Right cardiac atrium (tissue), 5 donors: ENCODE measurements at places on chromosomes 4 and X. TPM values are rescaled to one million over a fixed set of nuclear protein-coding genes. Genes with fewer than 3 reads are reported as not detected.

The CABS1 gene
- total RNA-seq: not detected

The RRH gene
- not detected for total RNA-seq

The TEX13B gene
- not detected for total RNA-seq

DNA sequence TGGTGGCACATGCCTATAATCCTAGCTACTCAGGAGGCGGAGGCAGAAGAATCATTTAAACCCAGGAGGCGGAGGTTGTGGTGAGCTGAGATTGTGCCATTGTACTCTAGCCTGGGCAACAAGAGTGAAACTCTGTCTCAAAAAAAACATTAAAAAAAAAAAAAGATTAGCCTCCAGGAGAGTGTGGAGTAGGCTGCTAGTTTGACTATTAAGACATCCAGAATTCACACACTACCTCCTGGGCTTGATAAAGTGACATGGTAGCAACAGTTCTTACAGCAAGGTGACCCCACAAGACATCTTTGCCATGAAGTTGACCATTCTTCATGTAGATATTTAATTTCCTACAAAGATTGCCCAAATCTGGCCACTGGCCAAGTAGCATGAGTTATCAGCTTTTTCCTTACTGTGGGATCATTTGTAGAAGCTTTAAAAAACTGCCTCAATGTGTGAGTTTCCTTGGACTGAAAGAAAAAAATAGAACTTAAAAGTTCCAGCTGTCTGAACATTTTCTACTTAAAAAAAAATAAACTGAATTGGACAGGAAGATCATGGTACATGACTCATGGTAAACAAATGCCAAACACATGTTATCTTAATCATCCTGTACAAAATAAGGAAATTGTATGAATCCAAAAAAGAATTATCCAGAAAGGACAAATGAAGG is 35.3 kb upstream of the SPRY1 start:
- DNase-seq: peak; percentile 49

DNA sequence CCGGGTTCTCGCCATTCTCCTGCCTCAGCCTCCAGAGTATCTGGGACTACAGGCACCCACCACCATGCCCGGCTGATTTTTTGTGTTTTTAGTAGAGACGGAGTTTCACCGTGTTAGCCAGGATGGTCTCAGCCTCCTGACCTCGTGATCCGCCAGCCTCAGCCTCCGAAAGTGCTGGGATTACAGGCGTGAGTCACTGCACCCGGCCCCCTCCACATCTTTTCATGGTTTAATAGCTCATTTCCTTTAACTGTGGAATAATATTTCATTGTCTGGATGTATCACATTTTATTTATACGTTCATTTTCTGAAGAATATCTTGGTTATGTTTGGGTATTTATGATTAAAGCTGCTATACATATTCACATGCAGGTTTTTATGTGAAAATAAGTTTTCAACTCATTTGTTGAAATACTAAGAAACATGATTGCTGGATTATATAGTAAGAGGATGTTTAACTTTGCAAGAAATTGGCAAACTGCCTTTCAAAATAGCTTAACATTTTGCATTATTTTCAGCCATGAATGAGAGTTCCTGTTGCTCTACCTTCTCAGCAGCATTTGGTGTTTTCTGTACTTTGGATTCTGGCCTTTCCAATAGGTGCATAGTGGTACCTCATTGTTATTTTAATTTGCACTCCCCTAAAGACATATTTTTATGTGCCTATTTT is 591.9 kb downstream of the TECRL start:
- no peak for DNase-seq

The LRRC66 gene
- total RNA-seq: 0.29 TPM

The C4orf36 gene
- total RNA-seq: 0.97 TPM

DNA sequence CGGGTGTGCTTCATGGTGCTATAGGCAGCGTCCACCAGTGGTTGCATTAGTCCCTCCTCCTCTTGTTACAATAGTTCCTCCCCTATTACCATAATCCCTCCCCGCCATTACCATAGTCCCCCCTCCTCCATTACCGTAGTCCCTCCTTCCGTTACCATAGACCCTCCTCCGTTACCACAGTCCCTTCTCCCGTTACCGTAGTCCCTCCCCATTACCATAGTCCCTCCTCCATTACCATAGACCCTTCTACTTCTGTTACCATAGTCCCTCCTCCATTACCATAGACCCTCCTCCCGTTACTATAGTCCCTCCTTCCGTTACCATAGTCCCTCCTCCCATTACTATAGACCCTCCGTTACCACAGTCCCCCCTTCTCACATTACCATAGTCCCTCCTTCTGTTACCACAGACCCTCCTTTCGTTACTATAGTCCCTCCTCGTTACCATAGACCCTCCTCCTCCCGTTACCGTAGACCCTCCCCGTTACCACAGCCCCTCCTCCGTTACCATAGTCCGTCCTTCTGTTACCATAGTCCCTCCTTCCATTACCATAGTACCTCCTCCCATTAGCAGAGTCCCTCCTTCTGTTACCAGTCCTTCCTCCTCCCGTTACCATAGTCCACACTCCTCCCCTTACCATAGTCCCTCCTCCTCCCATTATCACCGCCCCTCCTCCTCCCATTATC is 129.6 kb downstream of the DHRSX start:
- no peak for DNase-seq

GRCh38 chr4:102299354-102300107 is 45.8 kb downstream of the SLC39A8 start:
- DNase-seq: peak; percentile 51

DNA sequence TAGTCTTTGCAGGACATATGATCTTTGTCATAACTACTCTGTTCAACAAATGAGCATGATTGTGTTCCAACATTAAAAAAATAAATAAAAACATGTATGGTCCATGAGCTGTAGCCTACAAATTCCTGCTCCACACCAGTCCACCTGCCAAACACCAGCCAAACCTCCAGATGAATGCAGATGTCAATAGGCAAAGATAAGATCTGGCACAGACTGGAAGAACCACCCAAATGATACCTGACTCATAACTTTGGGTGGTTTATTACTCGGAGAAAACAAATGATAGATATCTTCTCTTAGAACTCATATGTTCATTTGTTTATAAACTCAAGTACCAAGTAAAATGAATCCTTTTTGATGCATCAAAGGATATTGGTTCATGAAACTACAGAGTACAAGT is 425.1 kb downstream of the GBA3 start:
- no peak for DNase-seq

The SPANXA1 gene
- total RNA-seq: not detected

GRCh38 chr4:2691952-2692435 is 64.1 kb downstream of the TNIP2 start:
- DNase-seq: no peak

DNA sequence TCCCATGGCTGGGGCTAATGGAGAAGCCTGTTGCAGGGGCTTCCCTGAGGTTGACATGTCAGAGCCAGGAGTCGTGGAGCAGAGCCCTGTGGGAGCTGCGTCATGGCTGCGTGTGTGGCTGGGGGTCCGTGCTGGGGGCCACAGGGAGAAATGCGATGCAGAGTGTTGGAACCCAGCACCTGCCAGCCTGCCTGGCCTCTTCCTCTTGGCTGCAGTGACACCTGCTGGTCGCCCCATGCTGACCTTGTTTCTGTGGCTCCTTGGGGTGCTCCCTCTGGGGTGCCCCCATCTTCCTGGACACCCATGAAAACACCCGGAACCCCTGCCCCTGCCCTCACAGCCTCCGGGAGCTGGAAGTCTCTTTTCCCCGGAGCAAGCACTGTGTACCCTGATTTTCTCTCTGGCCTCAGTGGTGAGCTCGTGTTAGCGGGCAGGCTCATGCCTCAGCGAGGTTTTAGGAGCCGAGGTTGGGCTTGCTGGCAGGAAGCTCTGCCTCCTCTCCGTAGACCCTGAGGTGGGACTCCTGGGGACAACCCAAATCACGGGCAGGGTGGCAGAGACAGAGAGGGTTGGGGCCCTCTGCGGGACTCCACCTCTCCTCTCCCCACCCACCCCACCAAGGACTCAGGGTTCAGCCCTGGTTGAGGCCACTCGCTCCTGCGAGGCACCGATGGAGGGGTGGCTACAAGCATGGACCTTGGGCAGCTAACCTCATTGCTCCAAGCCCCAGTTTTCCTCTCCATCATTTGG is 103.7 kb downstream of the SORCS2 start:
- DNase-seq: peak; percentile 44

GRCh38 chr4:142663828-142664227 is 182.3 kb downstream of the INPP4B start:
- no peak for DNase-seq

- no peak for DNase-seq
These were observed 102.9 kb upstream of the SLC34A2 start for GRCh38 chr4:25552580-25553271.

DNA sequence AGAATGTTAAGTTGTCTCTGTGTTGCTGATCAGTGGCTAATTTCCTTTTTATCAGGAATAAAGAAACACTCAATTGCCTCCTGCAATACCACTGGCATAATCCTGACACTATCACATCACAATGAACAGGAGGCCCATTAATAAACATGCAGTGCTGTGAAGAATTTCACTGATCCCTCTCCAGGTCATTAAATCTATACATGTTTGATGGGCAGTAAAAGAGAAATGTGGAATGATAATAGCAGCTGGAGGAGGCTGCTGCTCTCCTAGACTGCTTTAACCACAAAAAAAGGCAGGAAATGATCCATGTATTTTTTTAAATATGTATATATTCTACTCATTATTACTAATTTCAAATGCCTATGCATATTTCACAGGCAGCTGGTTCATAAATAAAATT is 202.1 kb downstream of the CENPC start:
- no peak for DNase-seq

The PPARGC1A gene
- total RNA-seq: 74.7 TPM

- DNase-seq: no peak
These were observed 308.8 kb downstream of the TEX13C start for GRCh38 chrX:125628435-125628834.

- DNase-seq: peak; percentile 22
These were observed 303.5 kb downstream of the SPRY1 start for GRCh38 chr4:123699880-123700771.

DNA sequence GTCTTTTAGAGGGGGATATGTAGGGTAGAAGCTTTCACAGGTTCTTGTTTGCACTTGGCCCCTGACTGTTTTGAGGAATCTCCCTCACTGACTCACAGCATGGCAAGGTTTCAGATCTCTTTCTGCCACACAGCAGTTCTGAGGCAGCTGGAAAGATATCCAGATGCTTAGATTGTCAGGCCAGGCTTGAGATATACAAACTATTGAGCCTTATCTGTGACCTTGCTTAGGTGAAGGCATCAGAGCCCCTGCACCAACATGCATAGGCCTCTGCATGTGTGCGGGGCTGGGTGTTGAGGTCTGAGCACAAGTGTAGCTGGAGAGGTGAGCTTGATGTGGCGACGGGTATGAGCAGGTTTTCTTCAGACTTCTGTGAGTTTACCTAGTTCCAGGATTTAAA is 80.9 kb upstream of the MSANTD1 start:
- DNase-seq: no peak

DNA sequence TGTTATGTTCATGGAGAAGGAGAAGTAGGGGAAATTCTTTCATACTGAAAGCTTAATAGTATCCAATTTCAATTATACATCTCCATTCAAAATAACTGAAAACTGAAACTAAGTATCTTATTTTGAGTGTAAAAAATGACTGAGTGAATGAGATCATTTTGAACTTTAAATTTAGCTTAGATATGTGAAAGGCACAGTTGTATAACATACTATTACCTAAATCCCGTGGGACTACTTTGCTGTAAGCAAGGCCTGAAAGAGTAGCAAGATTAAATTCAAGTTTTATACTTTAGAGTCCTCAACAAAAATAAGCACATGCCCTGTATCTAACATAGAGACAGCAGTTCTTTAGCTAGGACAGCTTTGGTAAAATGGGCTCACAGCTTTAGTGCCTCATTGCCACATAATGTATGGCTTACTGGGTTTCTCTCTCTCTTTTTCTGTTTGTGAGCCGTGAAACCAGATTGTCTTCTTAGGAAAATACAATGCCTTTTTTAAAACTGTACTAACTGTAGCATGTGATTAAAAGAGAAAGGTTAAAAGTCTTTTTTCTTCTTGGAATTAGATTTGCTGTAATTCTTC is 43.2 kb downstream of the GSTCD start:
- DNase-seq: no peak

DNA sequence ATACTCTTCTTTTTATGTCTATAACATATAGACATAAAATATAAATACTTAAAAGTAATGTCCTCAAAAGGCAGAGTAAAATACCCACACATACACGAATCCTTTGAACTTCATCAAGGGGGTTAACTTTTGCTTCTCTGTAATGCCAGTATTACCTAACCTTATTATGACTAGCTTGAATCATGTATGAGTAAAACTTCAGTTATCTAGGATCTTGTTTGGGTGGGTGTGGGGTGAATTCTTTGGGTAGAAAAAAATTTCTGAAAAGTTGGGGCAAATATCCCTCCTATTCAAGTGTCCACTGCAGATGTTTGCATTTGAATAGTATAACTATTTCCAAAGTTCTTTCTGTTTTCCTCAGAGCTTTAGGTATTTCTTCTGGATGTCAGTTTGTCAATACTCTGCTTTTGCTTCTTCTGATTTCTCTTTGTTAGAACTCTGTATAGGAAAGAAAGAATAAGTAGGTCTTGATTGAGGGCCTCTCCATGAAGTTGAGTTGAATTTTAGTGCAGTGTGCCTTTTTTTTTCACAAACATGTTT is 173.8 kb downstream of the ADGRL3 start:
- DNase-seq: no peak

DNA sequence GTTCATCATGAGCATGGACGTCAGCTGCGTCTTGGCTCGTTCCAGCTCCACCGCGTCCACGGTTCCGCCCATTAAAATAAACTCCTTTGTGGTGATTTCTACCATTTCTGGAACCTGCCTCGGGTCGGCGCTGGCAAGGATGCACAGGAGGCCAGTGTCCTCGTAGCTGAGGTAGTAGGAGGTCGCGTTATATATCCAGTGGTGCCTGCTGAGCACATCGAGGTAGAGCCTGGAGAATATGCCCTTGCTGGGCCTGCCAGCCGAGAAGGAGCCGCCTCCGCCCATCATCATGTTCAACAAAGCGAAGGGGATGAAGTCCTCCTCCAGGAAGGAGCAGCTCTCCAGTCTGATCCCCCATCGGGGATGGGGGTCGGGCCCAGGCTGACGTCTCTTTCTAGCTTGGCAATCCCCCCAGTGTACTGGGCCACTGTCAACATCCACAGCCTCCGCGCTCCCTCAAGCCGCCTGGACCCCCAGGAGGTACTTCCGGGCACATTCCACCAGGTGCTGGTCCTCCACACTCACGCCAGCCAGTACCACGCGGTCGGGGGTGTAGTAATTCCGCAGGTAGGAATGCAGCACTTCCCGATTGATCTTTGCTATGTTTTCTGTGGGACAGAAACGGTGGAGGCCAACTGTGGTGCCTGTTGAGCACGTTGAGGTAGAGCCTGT is 120.9 kb upstream of the GRID2 start:
- DNase-seq: peak; percentile 38

GRCh38 chrX:134895805-134896581 is 94.8 kb upstream of the SMIM10 start:
- no peak for DNase-seq

DNA sequence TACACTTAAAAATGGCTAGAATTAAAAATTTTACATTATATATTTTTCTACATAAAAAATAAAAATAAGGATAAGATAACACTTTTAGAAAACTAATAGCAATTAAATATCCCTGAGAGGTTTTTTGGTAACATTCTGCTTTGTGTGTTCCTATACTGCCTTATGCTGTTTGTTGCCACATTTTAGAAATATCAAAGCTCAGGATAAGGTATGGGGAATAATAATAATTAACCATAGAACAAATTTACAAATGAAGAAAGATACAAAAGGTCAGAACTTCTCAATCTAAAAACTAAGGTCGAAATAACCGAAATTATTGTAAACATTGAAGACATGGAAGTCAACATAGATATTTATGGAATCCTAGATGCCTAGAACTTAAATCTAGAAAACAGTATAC is 71.4 kb downstream of the COX7B2 start:
- no peak for DNase-seq
